Right atrium auricular region (tissue), 2 donors: ENCODE measurements at places on chromosomes 16 and 17. TPM values are rescaled to one million over a fixed set of nuclear protein-coding genes. Genes with fewer than 3 reads are reported as not detected.

OR4D1 gene
- total RNA-seq: not detected

CD300LG gene
- total RNA-seq: 30.4 TPM

NPIPA5 gene
- 3.8 TPM for total RNA-seq

TBC1D3 gene
- total RNA-seq: not detected

TSNAXIP1 gene
- not detected for total RNA-seq

NPIPB2 gene
- total RNA-seq: not detected

BICDL2 gene
- total RNA-seq: not detected

- no peak for DNase-seq
These were observed 90.6 kb downstream of the USP22 start for GRCh38 chr17:20952183-20952582.

GRCh38 chr16:4392382-4393239 lies 21.0 kb downstream of the VASN start:
- DNase-seq: no peak

GRCh38 chr17:56793957-56794356 lies 39.8 kb downstream of the C17orf67 start:
- no peak for DNase-seq

GRCh38 chr17:68704871-68705713 lies 103.9 kb upstream of the FAM20A start:
- DNase-seq: no peak

- DNase-seq: no peak
These were observed 8.9 kb upstream of the MYH11 start for GRCh38 chr16:15865742-15866141.

- no peak for DNase-seq
These were observed 275.1 kb upstream of the TBX2 start for GRCh38 chr17:61124562-61124961.

- no peak for DNase-seq
These were observed 28.1 kb downstream of the GRIN2C start for GRCh38 chr17:74831444-74832146.

GRCh38 chr16:49652456-49653172 lies 203.3 kb downstream of the ZNF423 start:
- DNase-seq: peak; percentile 82

DNA sequence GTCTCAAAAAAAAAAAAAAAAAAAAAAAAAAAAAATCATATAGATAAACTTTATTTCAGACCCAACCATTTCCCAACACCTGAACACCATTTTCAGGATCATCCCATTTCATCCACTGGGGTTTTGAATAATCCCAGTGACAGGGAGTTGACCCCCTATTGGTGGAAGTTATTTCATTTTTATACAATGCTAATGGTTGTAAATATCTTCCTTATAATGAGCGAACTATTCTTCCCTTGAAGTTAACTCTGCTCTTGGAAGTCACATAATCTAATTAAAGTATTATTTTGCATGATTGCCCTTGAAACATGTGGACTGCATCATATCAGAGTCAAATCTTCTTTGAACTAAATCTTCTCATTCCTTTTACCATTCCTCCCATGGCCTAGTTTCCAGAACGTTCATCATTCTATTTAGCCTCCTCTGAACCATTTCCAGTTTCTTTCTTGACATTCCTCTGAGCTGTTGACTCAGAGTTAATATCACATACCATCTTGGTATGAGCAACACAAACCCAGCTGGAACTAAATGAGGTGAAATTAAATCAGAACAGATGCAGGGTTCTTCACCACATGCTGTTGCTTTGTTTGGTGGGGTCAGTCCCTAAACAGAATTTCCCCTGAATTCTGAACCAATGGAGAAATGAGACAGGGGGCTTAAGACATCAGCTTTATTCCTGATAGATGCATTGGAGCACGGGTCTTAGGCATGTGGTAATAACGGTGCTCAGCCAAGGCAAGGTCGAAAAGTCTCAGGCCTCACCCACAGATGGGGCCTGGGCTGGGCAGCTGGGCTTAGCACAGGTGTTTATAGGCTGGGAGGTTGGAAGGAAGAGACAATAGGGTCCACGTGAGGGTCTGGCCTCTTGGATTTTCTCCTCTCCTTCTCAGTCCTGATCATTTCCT lies 8.9 kb downstream of the HSD17B2 start:
- no peak for DNase-seq
